Posterior cingulate gyrus (tissue), 11 donors: ENCODE measurements at places on chromosomes 16 and 17.

- DNase-seq: no peak
Measured at GRCh38 chr16:50578137-50578536, 29.9 kb downstream of the NKD1 start.

GRCh38 chr16:5393070-5393469 lies 295.5 kb upstream of the EEF2KMT start:
- DNase-seq: no peak

DNA sequence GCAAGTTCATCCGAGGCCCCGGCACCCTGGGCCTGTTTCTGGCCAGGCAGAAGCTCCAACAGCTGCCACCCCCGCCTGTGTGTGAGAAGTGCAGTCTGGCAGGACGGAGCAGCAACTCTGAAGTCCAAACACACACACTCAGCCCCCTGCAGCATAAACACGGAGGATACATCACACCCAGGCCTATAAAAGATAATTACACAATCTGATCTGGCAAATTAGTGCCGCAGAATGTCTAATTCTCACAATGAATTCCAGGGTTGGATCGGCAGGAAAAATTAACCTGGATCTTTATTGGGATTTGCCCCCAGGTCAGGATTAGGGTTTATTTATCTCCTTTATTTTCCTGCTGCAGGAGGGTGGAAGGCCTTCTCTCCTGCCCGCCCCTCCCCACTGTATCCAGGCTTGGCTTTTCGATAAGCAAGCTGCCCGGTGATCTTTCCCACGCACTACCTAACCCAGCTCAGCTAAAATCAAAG lies 311.4 kb downstream of the SOX9 start:
- DNase-seq: no peak

DNA sequence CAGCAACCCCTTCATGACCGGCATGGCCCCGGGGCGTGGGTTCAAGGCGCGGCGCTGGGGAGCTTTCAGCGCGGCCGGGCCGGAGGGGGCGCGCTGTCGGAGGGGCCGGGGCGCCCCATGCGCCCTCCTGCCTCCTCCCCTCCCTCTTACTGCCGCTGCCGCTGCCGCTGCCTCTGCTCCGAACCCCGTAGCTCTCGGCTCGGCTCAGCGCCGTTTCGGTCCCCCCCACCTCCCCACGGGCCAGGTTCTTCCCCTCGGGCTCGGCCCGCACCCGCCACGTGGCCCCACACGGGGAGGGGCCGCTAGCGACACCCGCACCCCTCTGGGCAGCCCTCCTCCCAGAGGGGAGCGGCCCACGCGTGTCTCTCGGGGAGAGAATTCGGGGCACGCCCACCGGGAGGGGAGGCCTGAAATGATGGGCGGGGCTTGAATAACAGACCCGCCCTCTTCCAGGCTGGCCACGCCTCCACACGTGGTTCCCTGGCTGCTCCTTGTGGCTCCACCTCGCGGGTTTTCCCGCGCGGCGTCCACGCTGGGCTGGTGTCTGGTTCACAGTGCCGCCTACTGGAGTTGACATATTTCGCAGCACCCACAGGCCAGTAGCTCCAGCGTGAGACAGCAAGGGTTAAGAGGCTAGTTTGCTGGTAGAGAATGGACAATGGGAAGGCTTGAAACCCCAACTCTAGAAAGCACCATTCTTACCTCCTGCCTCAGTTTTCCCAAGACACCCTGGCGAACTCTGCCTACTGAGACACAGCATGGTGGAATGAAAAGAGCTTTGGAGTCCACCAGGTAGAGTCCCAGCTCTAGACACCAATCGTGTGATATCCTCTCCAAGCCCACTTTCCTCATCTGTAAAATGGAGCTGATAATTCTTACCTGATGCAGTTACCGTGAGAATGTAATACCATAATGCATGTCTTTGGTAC lies at the start of gene KCNH4:
Gene KCNH4 (minus strand): TSS at position 221 of the 929 bp plus-strand sequence. CDS start 197 bp downstream, at position 24.
- peak; percentile 97 for DNase-seq

DNA sequence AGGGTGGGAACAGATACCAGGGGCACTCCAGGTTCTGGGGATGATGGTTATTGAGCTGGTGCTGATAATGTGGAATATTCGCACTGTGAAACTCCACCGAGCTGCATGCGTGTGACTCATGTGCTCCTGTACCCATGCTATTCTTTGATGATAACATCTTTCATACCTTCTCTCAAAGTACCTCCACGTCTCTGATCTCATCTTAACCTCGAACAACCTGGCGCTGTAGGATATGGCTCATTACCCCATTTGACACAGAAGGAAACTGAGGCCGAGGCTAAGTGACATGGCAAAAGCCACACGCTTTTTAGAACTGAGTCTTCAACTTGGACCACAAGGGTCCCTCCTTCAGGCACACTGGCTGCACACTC lies 30.2 kb upstream of the MRPS23 start:
- DNase-seq: no peak

DNA sequence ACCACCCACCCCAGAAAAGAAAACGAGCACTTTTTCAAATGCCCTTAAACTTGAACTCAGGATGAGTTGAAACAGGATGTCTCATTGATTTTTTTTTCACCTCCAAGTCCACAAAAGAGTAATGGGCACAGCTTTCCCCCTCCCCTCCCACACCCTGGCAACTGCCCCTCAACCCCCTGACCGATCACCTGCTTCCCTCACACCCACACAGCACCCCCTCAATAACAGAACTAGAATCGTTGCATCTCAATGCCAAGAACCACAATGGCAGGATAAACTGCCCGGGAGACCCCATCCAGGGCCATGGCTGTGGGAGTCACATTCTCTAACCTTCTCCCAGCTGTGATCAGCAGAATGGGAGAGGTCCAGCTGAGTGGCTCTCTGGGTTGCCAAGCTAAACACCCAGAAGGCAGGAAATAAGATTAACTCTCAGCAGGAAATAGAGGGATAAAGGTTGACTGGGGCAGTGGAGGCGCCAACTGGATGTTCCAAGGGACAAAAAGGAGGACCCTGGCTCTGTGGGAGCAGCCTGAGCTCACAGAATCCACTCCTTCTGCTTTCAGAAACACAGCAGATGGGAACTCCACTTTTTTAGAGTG lies 128.0 kb upstream of the SDK2 start:
- no peak for DNase-seq

GRCh38 chr16:88200896-88201185 lies 181.9 kb upstream of the ZNF469 start:
- no peak for DNase-seq

- DNase-seq: no peak
Measured at GRCh38 chr16:5448798-5449197, 351.2 kb upstream of the EEF2KMT start.
